HTR-8/SVneo (cell line): ENCODE measurements at places on chromosomes 4 and X.

DNA sequence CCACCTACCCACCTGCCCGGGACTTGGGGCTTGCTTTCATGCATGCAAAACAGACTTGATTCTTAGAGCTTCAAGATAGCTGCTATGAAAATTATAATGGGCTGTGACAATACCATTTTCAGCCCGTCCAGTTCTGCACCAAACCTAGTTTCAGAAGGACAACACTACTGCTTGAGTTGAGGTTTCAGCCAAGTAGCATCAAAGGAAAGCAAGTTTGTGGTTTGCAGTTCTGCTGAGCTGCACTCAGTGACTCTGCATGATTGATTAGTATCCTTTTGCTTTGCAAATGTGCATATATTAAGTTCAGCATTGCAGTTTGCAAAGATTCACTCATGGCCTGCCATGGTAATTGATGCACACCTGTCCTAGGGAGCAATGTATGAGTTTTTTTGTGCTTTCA lies 442.7 kb downstream of the RPA4 start:
- DNase-seq: no peak

- DNase-seq: no peak
These were observed 25.7 kb downstream of the SLC9B2 start for GRCh38 chr4:103050736-103051436.

DNA sequence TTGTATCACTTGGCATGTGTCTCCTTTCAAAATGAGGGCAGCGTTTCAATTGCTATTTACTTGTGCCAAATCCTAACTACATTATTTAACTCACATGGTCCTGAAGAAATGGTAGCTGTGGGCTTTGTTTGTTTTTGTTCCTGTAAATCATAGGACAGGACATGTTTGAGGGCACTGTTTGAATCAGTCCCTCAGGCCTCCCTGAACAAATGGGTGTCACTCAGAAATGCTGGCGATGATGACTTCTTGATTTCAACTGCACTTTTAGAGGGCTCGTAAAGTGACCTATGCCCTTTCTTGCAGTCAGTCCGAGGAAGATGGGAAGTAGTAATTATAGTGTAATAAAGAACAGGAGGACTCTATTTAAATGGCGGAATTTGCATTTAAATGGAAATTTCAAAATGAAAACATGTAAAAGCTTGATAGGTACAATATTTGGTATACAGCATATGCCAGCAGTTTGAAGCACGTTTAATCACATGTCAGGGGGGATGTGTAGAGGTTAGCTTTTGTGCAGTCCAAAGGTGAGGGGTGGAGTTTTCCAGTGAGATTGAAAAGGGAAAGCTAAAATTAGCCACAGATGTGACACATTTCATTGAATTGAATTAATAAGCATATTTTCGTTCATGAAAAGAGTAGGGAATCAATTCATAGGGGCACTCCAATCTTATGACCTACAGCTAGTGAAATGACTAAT lies 1958.7 kb upstream of the IGFBP7 start:
- DNase-seq: no peak

DNA sequence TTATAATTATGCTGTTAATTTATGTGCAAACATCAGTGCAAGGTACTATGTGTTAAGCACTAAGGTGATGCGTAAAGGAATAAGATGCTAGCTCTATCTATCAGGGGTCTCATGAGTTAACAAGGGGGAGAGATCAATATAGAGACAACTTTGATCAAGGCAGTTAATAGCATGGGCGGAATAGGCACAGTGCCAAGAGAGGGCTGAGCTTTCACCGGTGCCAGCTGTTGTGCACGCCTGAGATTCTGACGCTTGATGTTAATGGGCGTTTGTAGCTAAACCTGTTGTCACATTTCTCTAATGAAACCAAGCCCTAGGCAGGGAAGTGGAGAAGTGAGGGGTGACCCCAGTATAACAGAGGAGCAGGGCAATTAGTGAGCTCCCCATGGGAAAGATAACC lies 86.0 kb upstream of the NMU start:
- no peak for DNase-seq
